Fibroblast of the aortic adventitia (primary cell): ENCODE measurements at places on chromosomes 6 and 20. TPM values are rescaled to one million over a fixed set of nuclear protein-coding genes. Genes with fewer than 3 reads are reported as not detected.

GRCh38 chr6:124200661-124201060 lies 397.0 kb downstream of the NKAIN2 start:
- DNase-seq, result no peak

GRCh38 chr6:151058021-151058733 lies 181.6 kb upstream of the AKAP12 start:
- DNase-seq, result no peak

DNA sequence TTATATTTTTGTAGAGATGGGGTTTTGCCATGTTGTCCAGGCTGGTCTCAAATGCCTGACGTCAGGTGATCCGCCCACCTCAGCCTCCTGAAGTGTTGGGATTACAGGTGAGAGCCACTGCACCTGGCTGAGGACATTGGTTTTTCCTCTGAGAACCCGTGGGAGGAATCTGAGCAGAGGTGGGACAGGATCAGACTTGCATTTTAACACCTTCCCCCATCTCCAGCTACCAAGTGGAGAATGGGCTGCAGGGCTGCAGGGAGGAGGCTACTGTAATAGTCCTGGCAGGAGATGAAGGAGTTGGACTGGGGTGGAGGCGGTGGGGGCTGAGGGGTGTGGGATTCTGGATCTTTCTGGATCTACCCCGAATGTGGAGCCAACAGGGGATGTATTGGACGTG lies 24.5 kb downstream of the FAM110A start:
- DNase-seq, result no peak

- no peak for DNase-seq
Measured at GRCh38 chr6:24960991-24961475, 25.3 kb upstream of the RIPOR2 start.

DNA sequence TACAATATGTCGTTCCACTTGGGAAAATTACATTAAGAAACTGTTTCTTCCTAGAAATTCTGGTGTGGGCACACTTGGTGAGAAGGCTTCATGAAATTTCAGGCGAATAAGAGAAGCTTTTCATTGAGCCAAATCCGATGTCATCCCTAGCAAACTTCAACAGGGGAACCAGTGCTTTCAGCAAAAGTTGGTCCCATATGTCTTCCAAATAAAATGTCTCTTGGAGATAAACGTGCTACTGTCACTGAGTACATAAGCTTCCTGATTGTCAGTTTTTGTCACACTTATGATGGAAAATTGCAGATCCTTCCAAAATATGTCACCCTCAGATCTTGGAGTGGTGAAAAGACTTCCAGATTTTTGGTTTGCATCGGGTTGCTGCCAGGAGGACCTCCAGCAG lies 31.1 kb upstream of the SLC35A1 start:
- no peak for DNase-seq

The BHLHE23 gene
- total RNA-seq, result not detected in 2 replicates

The PSORS1C2 gene
- not detected in 2 replicates for total RNA-seq

The MAP1LC3A gene
- 15.8 and 20.2 TPM in 2 replicates for total RNA-seq

The RAD21L1 gene
- total RNA-seq, result not detected in 2 replicates

The MUC21 gene
- total RNA-seq, result not detected in 2 replicates
